ENCODE measurements at places on chromosomes 2 and 18.

DNA sequence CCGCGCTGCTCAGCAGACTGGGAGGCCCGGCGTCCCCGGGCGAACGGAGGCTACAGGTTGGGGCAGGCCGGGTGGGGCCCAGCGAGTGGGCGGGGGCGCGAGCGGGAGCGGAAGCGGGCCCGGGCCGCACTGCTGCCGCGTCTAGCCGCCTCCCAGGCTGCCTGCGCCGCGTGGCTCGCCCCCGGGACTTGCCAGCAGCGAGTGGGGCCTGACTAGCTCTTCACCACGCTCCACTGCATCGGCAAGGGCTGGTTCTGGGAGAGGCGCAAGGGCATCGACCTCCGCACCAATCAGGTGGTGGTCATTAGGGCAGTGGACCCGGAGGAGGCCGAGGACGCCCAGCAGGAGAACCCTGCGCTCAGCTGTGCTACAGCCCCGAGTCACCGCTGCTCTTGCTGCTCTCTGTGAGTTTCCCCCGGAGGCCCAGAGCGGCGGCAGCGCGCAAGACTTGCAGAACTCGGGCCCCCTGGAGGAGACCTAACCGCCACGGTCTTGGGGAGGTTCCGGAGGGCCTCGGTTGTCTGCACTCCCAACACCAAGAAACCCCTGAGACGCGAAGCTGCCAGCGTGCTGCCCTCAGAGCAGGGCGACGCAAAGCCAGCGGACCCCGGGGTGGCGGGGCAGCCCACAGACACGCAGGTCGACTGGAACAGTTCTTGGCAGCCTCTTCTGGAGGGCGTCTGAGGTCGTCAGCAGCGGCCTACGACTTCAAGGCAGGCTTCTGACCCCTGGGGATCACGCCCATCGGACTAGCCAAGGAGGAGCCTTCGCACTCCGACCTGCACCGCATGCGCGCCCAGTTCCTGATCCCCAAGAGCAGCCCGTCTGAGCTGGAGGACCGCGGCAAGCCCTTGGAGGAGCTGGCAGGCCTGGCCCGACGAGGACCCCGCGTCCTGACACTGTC lies 27.2 kb upstream of the PTPN2 start:
- DNase-seq = no peak

DNA sequence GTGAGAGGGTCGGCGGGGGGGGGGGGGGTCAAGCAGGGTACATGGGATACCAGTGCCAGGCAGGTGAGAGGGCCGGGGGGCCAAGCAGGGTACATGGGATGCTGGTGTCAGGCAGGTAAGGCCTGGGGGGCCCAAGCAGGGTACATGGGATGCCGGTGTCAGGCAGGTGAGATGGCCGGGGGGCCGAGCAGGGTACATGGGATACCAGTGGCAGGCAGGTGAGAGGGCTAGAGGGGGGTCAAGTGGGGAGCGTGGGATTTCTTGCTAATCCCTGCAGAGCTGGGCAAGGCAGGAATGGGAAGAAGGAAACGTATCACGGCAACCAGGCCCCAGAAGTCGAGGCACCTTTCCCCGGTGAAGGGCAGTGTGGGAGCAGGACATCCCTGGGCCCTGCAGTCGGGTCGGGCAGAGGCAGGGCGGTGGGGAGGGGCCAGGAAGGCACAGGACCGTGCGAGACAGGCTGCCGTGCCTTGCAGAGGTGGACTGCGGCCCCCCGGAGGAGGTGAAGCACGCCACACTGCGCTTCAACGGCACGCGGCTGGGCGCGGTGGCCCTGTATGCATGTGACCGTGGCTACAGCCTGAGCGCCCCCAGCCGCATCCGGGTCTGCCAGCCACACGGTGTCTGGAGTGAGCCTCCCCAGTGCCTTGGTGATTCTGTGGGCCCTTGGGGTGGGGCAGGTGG lies 49.3 kb downstream of the MTERF4 start:
- DNase-seq = no peak

GRCh38 chr2:64237266-64237665 lies 93.0 kb upstream of the PELI1 start:
- DNase-seq = no peak

DNA sequence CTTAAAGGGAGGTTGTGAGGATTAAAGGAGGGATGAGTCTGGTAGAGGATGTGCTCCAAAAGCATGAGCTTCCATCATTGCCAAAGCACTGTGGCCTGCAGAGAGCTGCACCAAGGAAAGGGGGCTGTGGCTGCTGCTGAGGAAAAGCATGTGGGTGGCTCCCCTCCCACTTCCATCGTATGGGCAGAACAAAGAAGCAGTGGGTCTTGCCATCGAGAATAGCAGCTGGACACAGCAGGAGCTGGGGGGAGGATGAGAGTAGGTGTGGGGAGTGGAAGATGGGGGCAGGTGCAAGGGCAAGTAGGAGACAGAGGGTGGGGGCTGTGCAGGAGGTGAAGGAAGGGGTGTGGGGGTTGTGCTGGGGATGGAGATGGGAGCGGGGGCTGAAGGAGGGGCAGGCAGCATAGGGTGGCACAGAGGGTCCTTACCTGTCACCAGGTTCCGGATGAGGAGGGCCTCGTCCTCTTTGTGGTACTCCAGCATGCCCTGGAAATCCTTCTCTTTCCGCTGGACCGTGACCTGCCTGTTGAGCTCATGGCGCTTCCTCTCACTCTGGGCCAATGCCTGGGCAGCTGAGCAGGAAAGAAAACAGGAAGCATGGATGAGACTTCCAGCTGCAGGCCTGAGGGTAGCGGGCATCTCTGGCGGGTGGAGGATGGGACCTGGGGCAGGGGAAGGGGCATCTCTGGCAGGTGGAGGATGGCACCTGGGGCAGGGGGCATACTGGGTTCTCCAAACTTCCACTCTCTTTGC lies 33.6 kb upstream of the ACAA2 start:
- DNase-seq = peak; percentile 66

GRCh38 chr2:158038901-158039300 lies 62.8 kb upstream of the UPP2 start:
- DNase-seq = no peak

DNA sequence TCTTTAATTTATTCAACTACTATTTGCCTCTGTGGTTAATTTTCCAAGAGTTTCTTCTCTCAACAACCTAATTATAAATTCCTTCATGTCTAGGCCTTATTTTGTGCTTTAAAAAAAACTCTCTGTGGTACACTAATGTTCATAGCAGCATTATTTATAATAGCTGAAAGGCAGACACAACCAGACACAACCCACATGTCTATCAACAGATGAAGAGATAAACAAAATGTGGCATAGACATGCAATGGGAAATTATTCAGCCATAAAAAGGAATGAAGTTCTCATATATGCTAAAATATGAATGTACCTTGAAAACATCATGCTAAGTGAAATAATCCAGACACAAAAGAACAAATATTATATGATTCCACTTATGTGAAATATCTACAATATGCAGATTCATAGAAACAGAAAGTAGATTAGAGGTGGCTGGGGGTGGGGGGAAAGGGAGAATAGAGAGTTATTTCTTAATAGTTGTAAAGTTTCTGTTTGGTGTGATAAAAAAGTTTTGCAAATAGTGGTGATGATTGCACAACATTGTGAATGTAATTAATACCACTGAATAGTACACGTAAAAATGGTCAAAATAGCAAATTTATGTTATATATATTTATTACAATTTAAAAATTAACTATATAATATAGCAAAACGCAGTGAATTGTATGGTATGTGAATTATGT lies 28.1 kb upstream of the RASGRP3 start:
- no peak for DNase-seq

DNA sequence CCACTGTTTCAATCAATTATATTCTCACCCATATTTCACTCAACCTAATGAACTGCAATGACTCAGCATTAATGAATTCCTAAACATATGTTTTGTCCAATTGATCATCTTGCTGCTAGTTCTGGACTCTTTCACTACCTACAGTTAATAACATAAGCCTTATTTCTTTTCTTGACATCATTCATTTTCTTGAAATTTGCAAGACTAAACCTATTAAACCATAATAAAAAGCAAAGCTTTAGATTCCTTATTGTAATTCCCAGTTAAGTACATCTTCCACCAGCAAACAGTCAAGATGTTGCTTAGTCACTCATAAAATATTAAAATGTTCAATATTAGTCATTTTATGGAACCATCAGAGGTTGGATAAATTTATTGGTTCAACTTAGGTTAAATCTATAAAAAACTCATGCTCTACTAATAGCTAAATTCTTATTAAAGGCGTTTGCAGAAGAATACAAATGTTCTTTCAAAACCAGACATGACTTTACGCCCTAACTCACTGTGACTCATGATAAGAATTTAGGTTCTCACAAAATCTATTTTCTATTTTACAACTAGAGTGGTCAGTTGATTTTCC lies 599.4 kb downstream of the RNF144A start:
- DNase-seq = no peak

- DNase-seq = peak; percentile 42
Observed at GRCh38 chr2:157784169-157784822, 91.8 kb downstream of the ACVR1 start.

DNA sequence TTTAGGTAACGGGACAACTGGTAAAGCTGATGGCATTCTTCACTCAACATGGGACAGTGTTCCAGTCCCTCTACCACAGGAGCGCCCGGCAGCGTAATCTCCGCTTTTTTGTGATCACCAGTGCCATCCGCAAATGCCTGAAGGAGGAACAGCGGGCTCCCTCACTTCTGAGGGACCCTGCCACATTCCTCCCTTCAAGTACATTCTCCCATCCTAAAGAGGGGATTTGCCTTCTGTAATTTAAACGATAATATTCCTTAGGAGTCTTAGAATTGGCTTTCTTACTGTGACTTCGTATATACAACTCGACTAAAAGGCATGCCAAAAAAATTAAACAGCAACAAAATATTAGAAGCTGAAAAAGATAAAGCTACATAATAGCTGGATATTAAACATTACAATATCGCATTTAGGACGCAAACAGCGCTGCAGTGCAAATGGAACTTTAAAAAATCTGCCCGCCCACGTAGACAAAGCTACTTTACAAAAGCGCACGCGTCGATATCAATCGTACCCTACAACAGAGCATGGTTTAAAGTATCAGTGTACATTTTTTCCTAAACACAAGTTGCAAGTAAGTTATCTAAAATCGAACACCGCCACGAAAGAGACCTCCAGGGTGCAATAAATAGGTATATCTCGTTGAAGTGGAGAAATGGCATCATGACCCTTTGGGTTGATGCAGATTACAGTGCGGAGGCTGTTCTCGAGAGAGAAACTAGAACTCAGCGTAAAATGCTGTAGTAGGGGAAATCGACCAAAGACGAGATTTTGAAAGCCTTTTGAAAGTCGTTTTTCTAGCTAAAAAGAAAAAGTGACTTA lies 2.3 kb upstream of the VSNL1 start:
- DNase-seq = no peak

- peak; percentile 10 for DNase-seq
Observed at GRCh38 chr18:8177330-8178016, 431.8 kb upstream of the RAB12 start.

DNA sequence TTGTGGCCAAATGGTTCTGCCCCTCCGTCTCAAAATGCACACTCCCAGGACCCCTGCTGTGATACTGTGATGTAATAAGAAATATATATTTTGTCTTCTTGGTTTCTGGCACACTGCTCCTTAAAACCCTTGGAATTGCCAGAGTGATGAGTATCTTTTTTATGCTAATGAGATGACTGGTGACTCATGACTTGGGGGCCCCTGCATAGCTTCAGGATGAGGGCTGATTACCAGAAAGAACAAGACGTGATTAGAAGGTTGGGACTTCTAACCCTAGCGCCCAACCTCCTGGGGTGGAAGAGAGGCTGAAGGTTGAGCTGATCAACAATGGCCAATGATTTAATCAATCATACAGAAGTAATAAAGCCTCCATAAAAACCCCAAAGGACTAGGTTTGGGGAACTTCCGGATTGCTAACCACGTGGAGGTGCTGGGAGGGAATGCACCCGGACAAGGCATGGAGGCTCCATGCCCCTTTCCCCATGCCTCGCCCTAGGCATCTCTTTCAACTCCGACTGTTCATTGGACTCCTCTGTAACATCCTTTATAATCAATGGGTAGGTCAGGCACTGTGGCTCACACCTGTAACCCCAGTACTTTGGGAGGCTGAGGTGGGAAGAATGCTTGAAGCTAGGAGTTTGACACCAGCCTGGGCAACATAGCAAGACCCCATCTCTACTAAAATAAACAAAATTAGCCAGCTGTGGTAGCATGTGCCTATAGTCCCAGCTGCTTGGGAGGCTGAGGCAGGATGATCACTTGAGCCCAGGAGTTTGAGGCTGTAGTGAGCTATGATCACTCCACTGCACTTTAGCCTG lies 89.1 kb downstream of the HS1BP3 start:
- no peak for DNase-seq

- peak; percentile 33 for DNase-seq
Observed at GRCh38 chr2:88451811-88452564, 505 bp downstream of the FOXI3 start.

- peak; percentile 95 for DNase-seq
Observed at GRCh38 chr2:171553858-171554257, 31.6 kb downstream of the CYBRD1 start.

DNA sequence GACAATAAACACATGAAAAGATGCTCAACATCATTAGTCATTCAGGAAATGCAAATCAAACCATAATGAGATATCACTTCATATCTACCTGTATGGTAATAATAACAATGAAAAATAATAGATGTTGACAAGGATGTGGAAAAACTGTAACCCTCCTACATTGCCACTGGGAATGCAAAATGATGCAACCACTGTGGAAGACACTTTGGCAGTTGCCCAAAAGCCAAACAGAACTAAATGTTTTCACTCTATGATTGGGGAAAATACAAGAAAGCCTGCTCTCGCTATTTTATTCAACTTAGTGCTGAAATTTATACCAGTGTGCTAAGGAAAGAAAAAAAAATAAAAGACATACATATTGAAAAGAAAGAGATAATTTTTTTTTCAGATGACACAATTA lies 934.5 kb downstream of the CNTNAP5 start:
- no peak for DNase-seq

DNA sequence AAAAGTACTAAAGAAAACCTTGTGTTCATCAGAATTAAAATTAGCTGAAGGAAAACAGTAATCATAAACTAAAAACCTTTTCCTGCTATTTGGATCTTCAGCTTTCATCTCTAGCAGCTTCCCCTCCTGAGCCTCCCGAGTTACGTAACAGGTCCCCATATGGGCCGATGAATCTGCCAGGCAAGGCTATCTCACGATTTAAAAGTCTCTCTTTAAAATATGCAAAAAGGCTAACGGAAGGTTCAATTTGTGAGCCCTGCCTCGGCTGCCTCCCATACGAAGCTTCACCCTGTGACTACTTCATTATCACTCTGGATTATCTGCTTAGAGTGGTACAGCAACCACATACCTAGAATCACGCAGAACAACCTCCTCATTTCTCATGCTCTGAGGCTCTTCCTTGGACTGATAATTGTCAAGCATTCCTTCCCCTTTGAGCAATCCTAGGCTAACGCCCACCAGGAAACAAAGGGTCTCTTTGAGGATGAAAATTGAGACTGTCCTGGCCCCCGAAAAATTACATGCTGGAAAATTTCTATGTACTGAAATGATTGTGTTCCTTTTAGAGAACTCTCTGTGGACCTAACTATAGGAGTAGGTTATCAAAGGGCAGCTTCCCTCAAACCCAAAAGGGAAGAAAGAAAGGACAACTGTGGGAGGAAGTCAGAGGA lies 147.4 kb downstream of the ZEB2 start:
- DNase-seq = no peak

- no peak for DNase-seq
Observed at GRCh38 chr2:15271941-15272542, 289.1 kb downstream of the NBAS start.

GRCh38 chr2:75557474-75558133 lies 3.1 kb downstream of the EVA1A start:
- DNase-seq = no peak
